Hematopoietic multipotent progenitor cell (in vitro differentiated cells): ENCODE measurements at places on chromosomes 1 and 21.

DNA sequence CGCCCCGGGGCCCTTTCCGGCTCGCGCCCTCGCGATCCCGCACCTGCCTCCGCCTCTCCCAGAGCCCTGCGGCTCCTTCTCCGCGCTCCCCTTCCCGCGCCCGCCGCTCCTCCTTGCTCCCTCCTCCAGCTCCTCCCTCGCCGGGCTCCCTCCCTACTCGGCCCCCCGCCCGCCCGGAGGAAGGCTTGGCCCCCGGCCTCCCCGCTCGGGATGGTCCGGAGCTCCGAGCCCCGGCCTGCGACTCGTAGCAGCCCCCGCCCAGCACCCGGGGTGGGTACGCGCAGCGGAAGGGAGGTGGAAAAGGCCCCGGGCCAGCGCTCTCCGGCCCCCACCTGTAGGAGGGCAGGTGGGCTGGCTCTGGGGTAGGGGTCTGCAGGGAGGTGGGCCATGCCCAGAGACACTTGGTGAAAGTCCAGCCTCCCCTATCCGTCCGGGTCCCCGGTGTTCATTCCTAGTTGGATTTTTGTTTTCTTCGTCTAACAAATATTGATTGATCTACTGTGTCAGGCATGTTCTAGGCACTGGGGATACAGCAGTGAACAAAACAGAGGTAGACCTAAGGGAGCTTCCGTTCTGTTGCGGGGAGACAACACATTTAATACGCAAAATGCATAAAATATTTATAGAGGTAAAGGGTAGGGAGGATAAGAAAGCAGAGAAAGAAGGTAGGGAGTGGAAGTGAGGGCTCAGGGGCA lies at the start of gene HTR1D:
Gene HTR1D (minus strand): TSS at position 82 of the 695 bp plus-strand sequence. CDS start 23,283 bp downstream, outside the sequence.
- DNase-seq: no peak

DNA sequence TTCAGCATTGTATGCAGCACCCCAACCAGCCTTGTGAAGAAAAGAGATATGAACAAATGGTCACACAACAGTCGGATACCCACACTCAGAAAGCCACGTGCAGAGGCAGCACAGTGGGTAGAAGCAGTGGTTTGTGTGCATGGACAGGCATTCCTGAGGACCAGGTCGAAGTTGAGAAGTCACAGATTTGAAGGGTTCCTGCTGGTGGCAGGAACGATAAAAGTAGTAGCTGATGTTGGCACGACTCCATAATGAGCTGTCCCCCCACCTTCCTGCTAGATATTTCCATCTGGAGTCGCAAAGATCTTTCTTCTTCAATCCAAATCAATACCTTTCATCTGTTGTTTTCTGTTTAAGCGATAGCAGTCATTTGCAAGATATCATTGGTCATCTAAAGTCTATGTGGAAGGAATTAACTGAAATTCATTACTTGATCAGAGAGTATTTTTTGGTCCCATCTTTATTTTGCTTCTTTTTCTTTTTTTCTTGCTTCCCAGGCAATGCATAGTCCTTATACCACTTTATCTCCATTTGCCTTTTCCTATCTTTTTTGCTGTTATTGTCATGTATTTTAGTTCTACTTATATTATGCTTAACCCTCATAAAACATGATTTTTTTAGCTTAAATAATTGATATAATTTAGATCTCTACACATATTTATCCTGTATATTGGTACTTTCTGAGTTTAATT lies 176.4 kb downstream of the DHRS3 start:
- DNase-seq: no peak

- DNase-seq: peak; percentile 83
These were observed 122.8 kb upstream of the RAB4A start for GRCh38 chr1:229148041-229148671.

DNA sequence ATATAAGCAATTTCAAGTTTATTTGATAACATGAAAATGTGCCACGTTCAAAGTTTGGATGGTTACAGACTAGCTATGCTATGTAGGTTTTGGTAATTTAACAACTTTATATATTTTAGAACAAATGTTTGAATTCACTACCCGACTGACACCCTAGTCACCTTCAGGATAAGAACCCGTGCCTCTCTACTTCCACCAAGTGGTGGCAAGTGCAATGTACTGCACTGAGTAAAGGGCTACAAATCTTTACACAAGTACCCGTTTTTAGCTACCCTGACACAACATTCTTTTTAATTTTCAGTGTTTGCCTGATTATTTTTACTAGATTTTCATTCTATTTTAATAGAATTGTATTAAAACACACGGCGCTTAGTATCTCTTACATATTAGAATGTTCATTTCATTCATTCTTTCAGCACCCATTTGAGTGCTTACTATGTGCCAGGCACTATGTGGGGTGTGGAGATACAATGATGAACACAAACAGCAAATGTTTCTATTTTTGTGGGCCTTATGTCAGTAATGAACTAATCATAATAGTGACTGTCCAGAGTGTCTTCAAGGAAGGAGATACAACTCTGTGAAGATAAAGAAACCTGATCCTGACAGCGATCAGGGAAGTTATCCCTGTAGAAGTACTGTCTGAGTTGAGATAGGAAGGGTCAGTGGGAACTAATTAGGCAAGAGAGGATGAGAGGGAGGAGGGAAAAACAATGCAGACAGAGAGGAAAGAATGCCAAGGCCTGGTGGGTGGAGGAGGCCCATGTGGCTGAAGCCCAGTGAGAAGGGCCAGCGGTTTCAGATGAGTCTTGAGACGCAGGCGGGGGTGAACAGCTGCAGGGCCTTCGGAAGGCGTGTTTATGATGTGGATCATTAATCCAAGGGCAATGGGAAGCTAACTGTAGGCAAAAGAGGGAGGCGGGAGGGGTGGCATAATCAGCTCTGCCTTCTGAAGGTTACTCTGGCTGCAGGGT lies 3.8 kb downstream of the LCA5L start:
- DNase-seq: peak; percentile 42

DNA sequence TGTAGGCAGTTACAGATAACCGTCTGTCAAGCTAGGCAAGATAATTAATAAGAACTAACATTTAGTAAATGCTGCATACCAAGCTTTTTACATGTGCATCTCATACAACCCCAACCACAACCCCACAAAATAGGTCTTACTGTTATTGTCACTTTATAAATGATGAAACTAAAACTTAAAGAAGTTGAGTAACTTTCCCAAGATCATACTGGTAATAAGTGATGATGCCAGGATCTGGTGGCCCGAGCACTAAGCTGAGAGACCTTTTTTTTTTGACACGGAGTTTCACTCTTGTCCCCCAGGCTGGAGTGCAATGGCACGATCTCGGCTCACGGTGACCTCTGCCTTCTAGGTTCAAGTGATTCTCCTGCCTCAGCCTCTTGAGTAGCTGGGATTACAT lies 1.8 kb downstream of the NCSTN start:
- DNase-seq: no peak

GRCh38 chr1:181178241-181178879 lies 89.9 kb downstream of the IER5 start:
- no peak for DNase-seq

- DNase-seq: no peak
These were observed 21.7 kb downstream of the ARHGEF10L start for GRCh38 chr1:17561247-17561548.

DNA sequence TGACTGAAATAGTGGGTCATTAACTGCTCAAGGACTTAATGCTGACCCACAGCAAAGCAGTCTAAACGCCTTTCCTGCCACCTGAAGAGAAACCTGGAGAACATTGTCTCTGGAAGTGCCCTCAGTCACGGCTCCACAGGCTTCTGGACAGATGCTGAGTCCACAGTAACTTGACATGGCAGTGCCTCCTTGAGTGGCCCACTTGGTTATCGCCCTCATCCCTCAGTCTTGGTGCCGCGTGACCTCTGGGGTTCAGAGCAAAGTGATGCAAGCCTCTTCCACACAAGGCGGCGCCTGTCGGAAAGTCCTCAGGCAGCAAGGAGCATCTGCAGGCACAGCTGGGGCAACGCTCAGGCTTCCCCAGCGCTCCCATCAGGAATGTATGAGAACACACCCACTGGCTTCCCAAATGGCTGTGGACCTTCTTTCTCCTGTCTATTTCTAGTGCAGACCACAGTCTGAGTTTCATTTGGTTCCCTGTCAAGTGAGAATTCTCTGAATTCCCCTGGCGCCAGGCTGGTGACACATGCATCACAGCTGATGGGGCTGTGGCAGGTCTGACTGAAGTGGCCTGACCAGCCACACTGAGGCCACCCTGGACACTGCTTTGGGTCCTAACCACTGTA lies 13.0 kb upstream of the ANGPTL7 start:
- DNase-seq: no peak

GRCh38 chr1:84700070-84700469 lies 9.8 kb upstream of the SSX2IP start:
- no peak for DNase-seq

GRCh38 chr1:13832100-13832499 lies 132.1 kb downstream of the PRDM2 start:
- no peak for DNase-seq

DNA sequence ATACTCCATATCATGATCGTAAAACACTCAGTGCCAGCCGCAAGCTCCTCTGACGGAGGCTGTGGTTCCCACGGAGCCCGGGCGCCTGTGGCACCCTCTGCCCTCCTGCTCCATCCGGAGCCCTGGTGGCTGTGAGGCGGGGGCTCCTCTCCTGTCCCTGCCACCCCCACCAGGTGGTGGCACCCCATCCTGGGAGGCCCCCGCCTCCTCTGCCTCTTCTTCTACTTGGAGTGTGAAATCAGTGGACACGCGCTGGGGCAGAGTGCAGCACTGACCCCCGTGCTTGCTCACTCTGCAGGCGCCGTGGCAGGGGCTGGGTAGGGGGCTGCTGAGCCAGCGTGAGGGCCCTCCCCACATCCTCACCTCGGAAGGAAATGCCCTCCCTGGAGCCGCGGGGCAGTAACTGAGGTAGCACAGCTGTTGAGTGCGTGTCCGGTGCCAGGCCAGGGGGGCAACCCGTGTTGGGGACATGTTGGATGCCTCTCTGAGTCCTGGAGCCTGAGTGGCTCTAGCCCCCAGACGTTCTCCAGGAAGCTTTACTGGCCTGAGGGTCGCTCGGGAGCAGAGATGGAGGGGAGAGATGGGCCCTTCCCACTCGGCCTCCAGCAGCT lies 58.7 kb upstream of the ABCG1 start:
- DNase-seq: peak; percentile 72

DNA sequence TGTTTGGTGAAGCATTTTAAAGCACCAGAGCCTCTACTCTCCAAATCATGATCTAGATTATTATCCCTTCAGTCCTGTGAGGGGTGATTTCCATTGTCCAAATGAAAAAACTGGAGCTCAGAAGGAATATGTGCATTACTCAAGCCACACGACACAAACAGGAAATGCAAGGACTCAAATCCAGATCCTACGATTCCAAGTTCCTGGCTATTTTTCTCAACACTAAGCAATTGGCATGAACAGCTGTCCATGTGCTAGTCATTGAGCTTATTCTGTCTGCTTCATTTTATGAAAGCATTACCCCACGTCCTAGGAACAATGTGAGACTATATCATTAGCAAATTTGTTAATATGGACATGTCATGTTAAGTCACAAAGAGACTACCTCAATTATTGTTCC lies 273.1 kb upstream of the LYPLAL1 start:
- no peak for DNase-seq

GRCh38 chr1:66359269-66359668 lies 174.7 kb upstream of the SGIP1 start:
- no peak for DNase-seq
